ENCODE measurements at places on chromosomes 2 and 18.
A peak's percentile ranks its signal among the peaks of the same experiment; 100 is the strongest.

- no peak for DNase-seq
These were observed 37.0 kb downstream of the FIGN start for GRCh38 chr2:163698857-163699256.

DNA sequence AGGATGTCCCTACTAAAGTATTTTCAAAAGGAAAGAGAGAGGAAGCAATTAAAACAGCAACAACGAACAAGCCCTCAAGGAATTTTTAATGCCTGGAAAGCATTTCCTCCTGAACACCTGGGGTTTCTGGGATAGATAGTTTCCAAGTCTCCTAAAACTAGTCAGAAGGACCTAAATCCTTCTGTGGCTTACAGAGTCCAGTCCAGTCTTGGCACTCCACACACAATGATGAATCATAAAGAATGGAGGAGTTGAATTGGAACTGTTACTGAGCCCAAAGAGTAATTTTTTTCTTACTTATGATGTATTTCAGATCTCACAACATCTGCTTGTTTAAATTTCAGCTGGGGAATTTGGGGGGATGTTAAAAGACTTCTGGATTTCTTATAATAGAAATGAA is 144.6 kb upstream of the SETBP1 start:
- DNase-seq, result peak; percentile 28

- no peak for DNase-seq
These were observed 162.3 kb upstream of the NXPH2 start for GRCh38 chr2:138942466-138942865.

- DNase-seq, result no peak
These were observed 391.1 kb downstream of the DCC start for GRCh38 chr18:52730972-52731619.

DNA sequence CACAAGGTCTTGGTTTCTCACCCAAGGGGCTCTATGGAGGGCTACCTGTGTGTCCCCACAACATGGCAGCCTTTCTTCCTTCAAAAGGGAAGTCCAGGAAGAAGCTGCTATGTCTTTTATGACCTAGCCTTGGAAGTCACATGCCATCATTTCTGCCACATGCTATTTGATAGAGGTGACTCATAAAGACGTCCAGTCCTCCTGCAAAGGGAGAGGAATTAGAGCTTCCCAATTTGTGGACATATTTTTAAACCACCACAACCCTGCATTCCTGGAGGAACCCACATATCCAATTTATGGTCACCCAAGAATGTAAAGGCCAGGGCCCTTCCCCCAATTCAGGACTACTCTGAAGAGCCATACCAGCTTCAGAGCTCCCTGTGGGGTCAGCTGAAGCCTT is 246.2 kb downstream of the CYP26B1 start:
- no peak for DNase-seq

DNA sequence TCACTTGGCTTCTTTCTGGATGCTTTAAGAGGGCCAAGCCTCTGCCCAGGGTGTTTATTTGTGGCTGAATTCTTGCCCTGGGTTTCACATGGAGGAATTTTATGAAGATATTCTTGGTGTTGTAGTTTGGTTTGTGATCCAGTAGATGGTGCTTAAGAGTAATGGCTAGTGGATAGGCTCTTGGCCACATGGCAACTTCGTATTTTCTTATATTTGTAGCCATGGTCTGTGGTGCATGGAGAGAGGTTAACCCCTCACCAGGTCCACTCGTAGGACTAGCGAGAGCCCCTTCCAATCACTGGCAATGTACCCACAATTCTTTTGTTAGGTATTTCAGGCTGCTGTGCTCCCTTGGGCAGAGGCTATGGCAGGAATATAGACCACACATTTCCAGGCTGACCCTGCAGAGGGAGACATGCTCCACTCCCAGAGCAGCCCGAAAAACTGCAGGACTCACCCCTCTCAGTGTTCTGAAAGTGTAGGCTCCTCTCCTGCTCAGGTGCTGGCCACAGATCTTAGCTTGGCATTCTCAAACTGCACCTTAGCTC is 582.1 kb upstream of the SETBP1 start:
- DNase-seq, result peak; percentile 37

DNA sequence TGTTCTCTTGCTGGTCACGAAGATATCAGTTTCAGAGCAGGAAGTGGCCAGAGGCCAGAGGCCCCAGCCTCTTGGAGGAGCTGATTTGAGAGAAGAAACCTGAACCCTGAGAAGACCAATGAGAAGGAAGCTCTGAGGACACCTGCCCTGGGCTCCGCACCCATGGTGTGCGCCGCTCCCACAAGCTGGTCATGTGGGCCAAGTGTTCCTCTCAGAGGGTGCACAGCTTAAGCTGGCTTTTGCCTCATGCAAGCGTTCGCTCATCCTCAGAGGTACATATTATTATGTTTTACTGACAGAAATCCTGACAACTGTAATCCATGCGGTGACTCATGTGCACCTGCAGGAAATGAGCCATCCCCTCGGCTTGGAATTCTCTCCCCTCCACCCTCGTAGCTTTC is 316.1 kb upstream of the MYT1L start:
- DNase-seq, result no peak

Data from lung microvascular endothelial cell (primary cell).